ENCODE measurements at places on chromosomes 12 and 14. TPM values are rescaled to one million over a fixed set of nuclear protein-coding genes. Genes with fewer than 3 reads are reported as not detected.
A peak's percentile ranks its signal among the peaks of the same experiment; 100 is the strongest.

DNA sequence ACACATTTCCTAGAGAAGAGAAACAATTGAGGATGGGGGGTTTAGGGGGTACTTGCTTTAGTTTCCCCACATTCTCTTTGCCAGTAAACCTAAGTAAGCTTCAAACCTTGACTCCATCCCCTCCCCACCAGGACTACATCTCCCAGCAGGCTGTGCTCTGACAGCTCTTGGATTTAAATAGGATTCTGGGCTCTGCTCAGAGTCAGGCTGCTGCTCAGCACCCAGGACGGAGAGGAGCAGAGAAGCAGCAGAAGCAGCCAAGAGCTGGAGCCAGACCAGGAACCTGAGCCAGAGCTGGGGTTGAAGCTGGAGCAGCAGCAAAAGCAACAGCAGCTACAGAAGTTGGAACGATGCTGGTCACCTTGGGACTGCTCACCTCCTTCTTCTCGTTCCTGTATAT is 20.6 kb downstream of the RDH12 start:
- no peaks in the 10 kb centered on the region for H3K36me3 ChIP-seq
- no peaks in the 10 kb centered on the region for H3K4me1 ChIP-seq
- no peak overlapping the region for H3K27ac ChIP-seq
- no peak overlapping the region for H3K4me3 ChIP-seq
- no peaks in the 10 kb centered on the region for H3K27me3 ChIP-seq

GRCh38 chr14:26870722-26871617 is 273.1 kb upstream of the NOVA1 start:
- no peak for DNase-seq
- H3K4me3 ChIP-seq, result no peak overlapping the region
- no peak overlapping the region for H3K27ac ChIP-seq
- no peaks in the 10 kb centered on the region for H3K36me3 ChIP-seq
- H3K27me3 ChIP-seq, result no peaks in the 10 kb centered on the region

- no peaks in the 10 kb centered on the region for H3K36me3 ChIP-seq
- no peak overlapping the region for H3K4me3 ChIP-seq
- peak; percentile 45 for DNase-seq
- no peak overlapping the region for H3K27ac ChIP-seq
These were observed 35.8 kb downstream of the CCNK start for GRCh38 chr14:99516871-99517642.

PLEKHH1 gene
- 69.5 TPM for total RNA-seq

MIPOL1 gene
- 42.1 TPM for total RNA-seq

OAS2 gene
- total RNA-seq, result 1.3 TPM

DNA sequence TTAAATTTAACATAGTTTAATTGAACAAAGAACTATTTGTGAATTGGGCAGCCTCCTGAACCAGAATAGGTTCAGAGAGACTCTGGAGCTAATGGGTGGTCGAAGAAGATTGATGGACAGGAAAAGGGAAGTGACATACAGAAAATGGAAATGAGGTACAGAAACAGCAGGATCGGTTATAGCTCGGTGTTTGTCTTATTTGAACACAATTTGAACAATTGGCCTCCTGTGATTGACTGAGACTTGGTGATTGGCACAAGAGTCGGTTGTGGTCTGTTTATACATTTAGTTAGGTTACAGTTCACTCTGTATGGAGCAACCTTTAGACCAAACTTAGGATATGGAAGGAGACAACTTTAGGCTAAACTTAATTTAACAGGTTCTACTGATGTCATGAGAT is 18.4 kb upstream of the CFL2 start:
- no peak overlapping the region for H3K27ac ChIP-seq
- H3K36me3 ChIP-seq, result no peaks in the 10 kb centered on the region
- no peak overlapping the region for H3K4me3 ChIP-seq
- no peak for DNase-seq
- no peaks in the 10 kb centered on the region for H3K4me1 ChIP-seq

DNA sequence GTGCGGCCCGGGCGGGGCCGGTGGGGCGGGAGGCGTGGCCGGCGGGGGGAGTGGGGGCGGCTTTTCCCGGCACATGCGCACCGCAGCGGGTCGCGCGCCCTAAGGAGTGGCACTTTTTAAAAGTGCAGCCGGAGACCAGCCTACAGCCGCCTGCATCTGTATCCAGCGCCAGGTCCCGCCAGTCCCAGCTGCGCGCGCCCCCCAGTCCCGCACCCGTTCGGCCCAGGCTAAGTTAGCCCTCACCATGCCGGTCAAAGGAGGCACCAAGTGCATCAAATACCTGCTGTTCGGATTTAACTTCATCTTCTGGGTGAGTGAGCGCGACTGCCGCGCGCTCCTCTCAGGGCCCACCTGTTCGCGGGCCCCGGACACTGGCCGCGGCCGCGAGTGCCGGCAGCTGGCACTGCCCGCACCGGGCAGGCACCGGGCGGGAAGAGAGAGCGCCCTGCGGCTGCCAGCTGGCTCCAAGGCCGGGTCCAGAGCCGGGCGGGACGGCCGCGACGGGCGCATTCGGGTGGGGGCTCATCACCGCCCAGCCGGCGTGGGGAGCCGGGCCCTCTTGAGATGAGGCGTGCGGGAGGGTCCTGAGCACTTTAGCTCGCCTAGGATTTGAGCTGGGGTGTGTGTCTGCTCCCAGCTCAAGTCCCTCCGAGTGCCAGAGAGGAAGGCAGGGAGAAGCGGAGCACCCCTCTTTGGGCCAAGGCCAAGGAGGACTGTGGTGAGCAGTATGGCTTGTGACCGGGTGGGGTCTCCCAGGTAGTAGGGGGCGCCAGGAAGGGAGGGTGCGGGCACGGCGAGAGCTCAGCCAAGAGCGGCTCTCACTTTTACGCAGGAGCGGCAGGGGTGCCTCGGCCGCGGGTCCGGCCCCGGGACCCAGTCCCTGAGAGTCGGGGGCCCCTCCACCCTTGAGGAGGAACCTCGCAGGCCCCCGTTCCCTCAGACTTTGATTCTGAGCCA is at the start of gene CD9:
Gene CD9 (plus strand): TSS at position 145 of the 957 bp plus-strand sequence. CDS start 100 bp downstream, at position 245.
- no peaks in the 10 kb centered on the region for H3K4me1 ChIP-seq
- peak within 1 kb of the TSS; percentile 55 for H3K27ac ChIP-seq
- H3K27me3 ChIP-seq, result no peaks in the 10 kb centered on the region
- peak; percentile 45 for DNase-seq
- peak within 1 kb of the TSS; percentile 67 for H3K4me3 ChIP-seq

CNTN1 gene
- total RNA-seq, result 0.83 TPM

GRCh38 chr12:13376610-13377373 is 180.3 kb downstream of the EMP1 start:
- peak overlapping the region; percentile 73 for H3K27ac ChIP-seq
- H3K4me3 ChIP-seq, result no peak overlapping the region
- no peaks in the 10 kb centered on the region for H3K27me3 ChIP-seq
- H3K4me1 ChIP-seq, result no peaks in the 10 kb centered on the region
- no peak for DNase-seq
- no peaks in the 10 kb centered on the region for H3K36me3 ChIP-seq

GRCh38 chr12:54033106-54033979 is 493 bp downstream of the HOXC5 start:
- H3K4me3 ChIP-seq, result peak overlapping the region; percentile 43
- H3K36me3 ChIP-seq, result no peaks in the 10 kb centered on the region
- H3K27me3 ChIP-seq, result no peaks in the 10 kb centered on the region
- H3K27ac ChIP-seq, result peak overlapping the region; percentile 55
- H3K4me1 ChIP-seq, result peaks cover 7% of the 10 kb centered on the region

GRCh38 chr12:117850048-117850447 is 118.7 kb downstream of the KSR2 start:
- H3K27me3 ChIP-seq, result no peaks in the 10 kb centered on the region
- H3K27ac ChIP-seq, result no peak overlapping the region
- no peak for DNase-seq
- no peak overlapping the region for H3K4me3 ChIP-seq

DNA sequence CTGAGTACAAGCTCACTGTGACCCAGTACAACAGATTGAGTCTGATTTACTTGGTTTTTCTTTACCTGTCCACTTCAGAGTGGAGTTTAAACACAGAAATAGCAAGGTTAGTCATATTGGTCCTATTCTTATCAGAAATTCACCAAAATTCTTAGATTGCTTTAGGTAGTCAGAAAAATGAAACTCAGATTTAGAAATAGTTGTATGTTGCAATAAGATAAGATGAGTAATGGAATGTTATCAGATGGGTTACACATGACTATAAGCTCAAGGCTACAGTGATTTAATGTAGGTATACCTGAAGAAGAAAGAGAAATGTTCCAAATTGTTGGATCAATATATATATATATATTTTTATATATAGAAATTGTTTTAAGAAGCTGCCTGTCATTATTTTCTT is 524.1 kb downstream of the LRFN5 start:
- H3K27me3 ChIP-seq, result no peaks in the 10 kb centered on the region
- H3K27ac ChIP-seq, result no peak overlapping the region
- DNase-seq, result no peak
- H3K4me1 ChIP-seq, result no peaks in the 10 kb centered on the region

DNA sequence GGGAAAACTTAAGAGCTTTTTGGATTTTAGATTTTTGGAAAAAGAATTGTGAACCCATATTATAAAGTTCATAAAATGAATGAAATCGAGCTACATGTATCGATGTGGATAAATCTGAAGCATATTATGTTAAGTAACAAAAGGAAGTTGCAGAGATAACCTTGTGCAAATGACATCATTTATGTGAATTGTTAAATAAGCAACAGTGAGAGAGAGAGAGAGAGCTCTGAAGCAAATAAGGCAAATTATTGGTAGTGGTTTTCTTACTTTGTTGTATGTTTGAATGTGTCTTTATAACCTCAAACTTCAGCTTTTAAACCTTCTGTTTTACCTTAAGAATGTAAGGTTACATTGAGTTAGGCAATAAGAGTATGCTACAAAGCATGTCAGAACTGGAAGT is 78.8 kb downstream of the ERC1 start:
- no peaks in the 10 kb centered on the region for H3K36me3 ChIP-seq
- no peaks in the 10 kb centered on the region for H3K4me1 ChIP-seq
- no peaks in the 10 kb centered on the region for H3K27me3 ChIP-seq
- no peak overlapping the region for H3K27ac ChIP-seq
- H3K4me3 ChIP-seq, result no peak overlapping the region

- no peak for DNase-seq
- no peaks in the 10 kb centered on the region for H3K36me3 ChIP-seq
- H3K27me3 ChIP-seq, result no peaks in the 10 kb centered on the region
- H3K4me1 ChIP-seq, result no peaks in the 10 kb centered on the region
- H3K27ac ChIP-seq, result peak overlapping the region; percentile 2
- no peak overlapping the region for H3K4me3 ChIP-seq
These were observed 142.0 kb upstream of the PELI2 start for GRCh38 chr14:55976219-55976618.

DNA sequence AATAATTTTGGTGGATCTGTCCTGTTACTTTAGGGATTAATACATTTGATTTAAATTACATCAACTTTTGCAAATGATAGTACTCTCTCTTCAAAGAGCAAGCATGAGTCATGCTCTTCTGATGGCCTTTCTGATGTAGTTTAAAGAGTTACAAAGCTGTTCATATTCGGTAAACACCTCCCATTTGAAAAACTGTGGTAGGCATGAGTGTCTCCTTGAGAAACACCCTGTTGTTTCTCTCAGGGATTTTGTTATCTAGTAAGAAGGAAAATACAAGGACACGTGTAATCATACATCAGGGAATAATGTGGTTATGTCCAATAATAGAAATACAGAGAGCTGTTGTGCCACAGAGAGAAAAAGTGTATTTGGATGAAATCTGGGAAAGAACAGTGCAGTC is 53.3 kb upstream of the E2F7 start:
- H3K36me3 ChIP-seq, result no peaks in the 10 kb centered on the region
- no peaks in the 10 kb centered on the region for H3K4me1 ChIP-seq
- H3K4me3 ChIP-seq, result no peak overlapping the region
- H3K27ac ChIP-seq, result no peak overlapping the region

GRCh38 chr14:100426314-100426713 is 103.2 kb downstream of the SLC25A47 start:
- no peaks in the 10 kb centered on the region for H3K27me3 ChIP-seq
- H3K4me3 ChIP-seq, result no peak overlapping the region
- no peak overlapping the region for H3K27ac ChIP-seq
- DNase-seq, result no peak

DNA sequence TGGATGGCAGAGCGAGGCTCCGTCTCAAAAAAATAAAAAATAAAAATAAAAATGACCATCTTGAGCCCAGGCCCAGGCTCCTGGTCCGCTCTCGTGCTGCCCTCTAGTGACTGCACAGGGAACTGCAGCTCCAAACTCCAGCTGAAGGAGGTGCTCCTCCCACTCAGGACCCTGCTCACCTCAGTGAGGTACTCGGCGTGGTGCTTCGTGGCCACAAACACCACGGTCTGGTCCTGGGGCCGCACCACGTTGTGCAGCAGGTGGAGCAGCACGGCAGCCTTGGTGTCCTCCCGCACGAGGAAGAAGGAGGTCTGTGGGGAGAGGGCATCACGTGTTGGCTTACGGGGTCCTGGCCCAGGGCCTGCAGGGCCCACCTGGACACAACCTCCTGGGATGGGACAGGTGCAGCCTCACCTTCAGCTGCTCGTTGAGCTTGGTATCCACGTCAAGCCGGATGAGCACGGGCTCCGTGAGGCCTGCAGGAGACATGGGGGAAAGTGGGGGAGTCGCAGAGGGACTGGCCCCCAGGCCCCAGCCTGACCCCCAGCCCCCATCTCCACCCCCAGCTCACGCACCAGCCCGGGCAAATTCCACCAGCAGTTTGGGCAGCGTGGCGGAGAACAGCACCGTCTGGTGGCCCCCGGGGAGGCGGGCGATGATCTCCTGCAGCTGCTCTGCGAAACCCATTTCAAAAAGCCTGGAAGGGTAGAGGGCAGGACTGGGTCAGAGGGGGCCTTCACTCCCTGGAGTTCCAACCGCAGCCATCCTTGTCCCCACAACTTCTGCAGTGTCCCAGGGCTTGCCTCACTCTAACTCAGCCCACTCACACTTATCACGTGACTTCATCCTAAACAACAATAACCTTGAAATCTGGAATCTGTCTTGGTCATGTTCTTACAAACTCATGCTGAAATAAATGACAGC is 10.6 kb downstream of the DDX54 start:
- no peak overlapping the region for H3K4me3 ChIP-seq
- H3K4me1 ChIP-seq, result no peaks in the 10 kb centered on the region
- no peak overlapping the region for H3K27ac ChIP-seq
- H3K36me3 ChIP-seq, result peaks cover 100% of the 10 kb centered on the region

SBNO1 gene
- 19.2 TPM for total RNA-seq

CLSTN3 gene
- 35.0 TPM for total RNA-seq

TAS2R19 gene
- total RNA-seq, result 14.9 TPM

CEBPE gene
- total RNA-seq, result not detected

DNA sequence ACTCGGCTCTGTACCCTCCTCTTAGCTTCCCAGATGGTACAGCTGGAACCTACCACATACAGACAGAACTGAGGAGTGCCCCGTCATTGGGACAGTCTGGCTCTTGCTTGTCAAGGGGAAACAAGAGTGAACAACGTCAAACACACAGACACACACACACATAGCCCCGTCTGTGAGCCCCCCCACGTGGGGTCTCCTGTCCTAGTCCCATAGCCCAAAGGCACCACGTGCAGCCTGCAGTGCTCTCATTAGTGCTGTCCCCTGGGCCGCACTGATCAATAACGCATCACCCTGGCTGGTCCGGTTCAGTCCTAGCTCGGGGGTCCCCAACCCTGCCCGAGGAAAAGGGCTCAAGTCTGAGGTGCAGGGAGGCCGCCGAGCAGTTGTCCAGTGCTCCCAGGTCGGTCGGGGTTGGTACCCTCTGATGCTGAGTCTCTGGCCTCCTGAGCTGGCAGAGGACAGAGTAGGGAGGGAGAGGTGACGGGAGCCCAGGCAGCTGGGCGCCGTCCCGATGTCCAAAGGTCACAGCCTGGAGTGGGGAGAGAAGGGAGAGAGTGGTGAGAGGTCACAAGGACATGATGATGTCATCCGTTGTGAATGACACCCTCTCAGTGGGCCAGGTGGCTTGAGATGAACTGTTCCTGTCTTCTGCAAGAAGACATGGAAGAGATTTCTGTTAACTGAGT is 105.4 kb upstream of the NOS1 start:
- H3K36me3 ChIP-seq, result no peaks in the 10 kb centered on the region
- H3K4me1 ChIP-seq, result no peaks in the 10 kb centered on the region
- no peak overlapping the region for H3K4me3 ChIP-seq
- no peak overlapping the region for H3K27ac ChIP-seq
- H3K27me3 ChIP-seq, result no peaks in the 10 kb centered on the region

SMOC1 gene
- 0.54 TPM for total RNA-seq

Measured in Peyer's patch (tissue), 4 donors.